Spleen (tissue), 13 donors: ENCODE measurements at places on chromosomes 1 and 21.

DNA sequence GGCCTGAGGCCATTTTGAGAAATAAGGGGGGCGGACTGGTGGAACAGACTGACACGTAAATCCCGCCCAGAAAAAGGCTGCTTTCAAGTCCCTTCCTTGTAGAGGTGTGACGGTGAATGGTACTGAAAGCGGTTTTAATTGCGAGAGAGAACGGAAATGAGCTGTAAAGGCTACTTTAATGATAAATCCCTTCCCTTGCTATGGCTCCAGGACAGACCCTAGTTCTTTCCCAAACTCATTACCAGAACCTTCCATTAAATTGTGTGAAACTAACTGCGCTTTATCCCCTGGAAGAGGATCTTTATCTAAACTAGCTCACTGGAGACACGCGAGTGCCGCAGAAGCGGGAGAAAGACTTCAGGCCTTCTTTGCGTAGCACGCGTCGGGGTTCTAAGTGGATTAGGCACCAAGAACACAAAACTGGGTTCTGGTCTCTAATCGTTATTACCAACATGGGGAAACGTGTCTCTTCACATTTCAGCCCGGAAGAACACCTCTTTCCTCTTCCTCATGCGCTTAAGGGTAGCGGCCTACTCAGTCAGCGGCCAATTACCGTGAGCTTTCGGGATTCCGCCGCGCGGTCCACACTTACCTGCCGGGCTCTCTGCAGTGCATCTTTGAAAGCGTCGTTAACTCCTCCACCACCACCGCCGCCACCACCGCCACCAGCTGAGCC lies 441 bp downstream of the FUBP1 start:
- H3K27me3 ChIP-seq = no peaks in the 10 kb centered on the region
- H3K36me3 ChIP-seq = peaks cover 21% of the 10 kb centered on the region
- peak overlapping the region; percentile 84 for H3K27ac ChIP-seq
- H3K4me1 ChIP-seq = peaks cover 62% of the 10 kb centered on the region

DNA sequence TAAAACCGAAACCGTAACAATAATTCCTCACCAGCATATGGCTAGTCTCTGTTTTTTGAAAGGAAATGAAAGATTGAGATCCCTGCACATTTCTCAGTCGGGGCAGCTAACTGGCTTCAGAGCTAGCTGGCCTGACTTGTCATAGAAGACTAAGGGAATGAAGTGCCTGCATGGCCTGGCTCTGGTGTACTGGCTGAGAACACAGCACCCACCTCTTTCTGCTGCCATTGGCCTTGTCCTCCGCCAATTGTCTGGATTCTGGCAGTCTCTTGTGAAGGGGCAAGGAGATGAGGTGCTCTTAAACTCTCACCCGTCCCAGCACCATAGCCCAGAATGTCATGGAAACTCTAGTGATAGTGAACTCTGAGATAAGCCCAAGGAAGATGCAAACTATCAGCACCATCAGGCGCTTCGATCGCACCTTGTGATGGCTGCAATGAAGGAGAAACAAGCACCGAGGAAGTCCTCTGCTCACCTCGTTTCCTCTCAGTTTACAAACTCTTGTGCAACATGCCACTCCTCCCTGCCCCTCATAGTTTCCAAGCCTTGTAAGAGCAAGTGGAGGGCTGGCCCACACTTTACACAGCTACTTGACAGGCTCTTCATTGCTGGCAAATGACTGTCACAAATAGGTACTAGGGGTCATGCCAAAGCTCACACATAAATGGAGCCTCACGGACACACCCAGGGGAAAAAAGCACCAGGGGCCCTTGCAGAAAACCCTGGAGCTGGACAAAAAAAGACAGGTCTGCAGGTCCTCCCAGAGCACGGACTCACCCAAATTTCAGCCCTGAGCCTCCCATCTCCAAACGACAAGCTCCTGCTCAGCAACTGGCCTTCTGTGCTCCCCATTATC lies 16.4 kb downstream of the INPP5B start:
- peaks cover 71% of the 10 kb centered on the region for H3K4me1 ChIP-seq
- H3K27ac ChIP-seq = peak overlapping the region; percentile 77
- no peaks in the 10 kb centered on the region for H3K27me3 ChIP-seq
- H3K4me3 ChIP-seq = peak overlapping the region; percentile 90
- no peak for DNase-seq
- H3K36me3 ChIP-seq = peaks cover 9% of the 10 kb centered on the region

DNA sequence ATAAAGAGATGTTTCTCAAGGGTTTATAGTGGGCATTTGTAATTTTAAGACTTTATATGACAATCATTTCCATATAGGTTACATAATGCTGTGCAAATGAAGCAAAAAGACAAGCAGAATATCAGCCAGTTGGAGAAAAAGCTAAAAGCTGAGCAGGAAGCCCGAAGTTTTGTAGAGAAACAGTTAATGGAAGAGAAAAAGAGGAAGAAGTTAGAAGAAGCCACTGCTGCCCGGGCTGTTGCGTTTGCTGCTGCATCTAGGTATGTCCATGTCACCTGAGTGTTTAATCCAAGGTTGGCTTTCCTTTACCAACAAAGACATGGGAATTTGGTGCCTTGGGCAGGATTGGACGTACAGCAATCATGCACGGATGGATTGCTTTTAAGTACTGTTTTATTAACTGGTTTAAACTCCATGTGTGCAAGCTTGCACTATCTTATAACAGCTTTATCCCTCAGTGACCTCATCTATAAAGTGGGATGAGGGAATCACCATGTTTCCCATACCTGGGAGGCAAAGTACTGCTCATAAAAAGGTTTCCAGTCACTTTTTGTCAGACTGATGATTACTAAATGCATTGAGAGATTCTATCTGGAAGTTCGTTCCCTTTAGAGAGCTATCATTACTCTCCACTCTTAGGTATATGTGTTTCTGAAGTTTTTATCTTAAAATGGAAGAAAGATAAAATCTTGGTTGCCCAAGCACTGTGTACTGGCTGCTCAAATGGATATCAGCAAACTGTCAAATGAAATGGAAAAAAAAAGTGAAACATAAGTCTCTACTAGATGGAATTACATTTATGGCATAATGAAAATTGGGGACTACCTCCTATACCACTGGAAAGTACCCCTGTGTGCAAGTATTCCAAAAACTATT lies 55.1 kb downstream of the MACO1 start:
- no peak overlapping the region for H3K4me3 ChIP-seq
- H3K4me1 ChIP-seq = peaks cover 21% of the 10 kb centered on the region
- H3K27ac ChIP-seq = peak overlapping the region; percentile 13
- H3K27me3 ChIP-seq = no peaks in the 10 kb centered on the region
- peaks cover 77% of the 10 kb centered on the region for H3K36me3 ChIP-seq

GRCh38 chr1:15124362-15125100 lies 29.0 kb upstream of the TMEM51 start:
- H3K27me3 ChIP-seq = no peaks in the 10 kb centered on the region
- no peak overlapping the region for H3K27ac ChIP-seq
- H3K4me1 ChIP-seq = no peaks in the 10 kb centered on the region
- no peak overlapping the region for H3K4me3 ChIP-seq
- DNase-seq = no peak
- no peaks in the 10 kb centered on the region for H3K36me3 ChIP-seq

- no peaks in the 10 kb centered on the region for H3K4me1 ChIP-seq
- no peaks in the 10 kb centered on the region for H3K36me3 ChIP-seq
- H3K27me3 ChIP-seq = no peaks in the 10 kb centered on the region
- no peak overlapping the region for H3K27ac ChIP-seq
- DNase-seq = no peak
- no peak overlapping the region for H3K4me3 ChIP-seq
Observed at GRCh38 chr1:64757213-64757612, 12.3 kb downstream of the RAVER2 start.

- H3K4me3 ChIP-seq = no peak within 1 kb of the TSS
- no peaks in the 10 kb centered on the region for H3K4me1 ChIP-seq
- no peaks in the 10 kb centered on the region for H3K36me3 ChIP-seq
- H3K27me3 ChIP-seq = no peaks in the 10 kb centered on the region
Observed at GRCh38 chr1:241957692-241958494, at the start of gene BECN2. BECN2 (plus strand) TSS chr1:241957767; CDS start chr1:241957767, 0 bp downstream.

DNA sequence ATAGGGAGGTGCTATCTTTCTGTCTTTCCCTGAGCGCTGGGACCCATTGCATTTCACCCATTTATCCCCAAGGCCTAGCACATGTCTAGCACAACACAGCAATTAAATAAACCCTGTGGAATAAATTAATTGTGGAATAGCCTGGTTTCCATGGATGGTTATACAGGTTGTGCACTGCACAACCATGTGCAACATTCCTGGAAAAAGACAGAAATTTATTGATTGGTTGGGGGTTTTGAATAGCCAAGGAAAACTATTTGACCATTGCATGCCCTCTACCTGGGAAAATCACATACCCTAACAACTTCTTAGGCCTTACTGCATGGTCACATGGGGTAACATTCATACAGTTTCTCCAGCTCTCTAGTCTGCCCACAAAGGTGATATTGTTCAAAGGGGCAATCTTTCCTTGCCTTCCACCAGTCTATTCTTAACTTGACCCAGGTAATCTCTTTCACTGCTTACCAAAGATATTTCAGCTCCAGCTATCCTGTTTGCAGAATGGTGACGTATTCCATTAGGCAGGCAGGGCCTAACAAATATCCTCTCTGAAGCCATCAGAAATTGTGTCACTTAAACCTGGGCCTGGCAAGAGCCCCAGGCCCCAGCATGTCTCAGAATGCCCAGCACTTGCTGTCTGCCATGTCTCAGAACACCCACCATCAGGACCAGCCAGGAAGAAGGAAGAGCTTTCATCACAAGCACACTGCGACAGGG lies 157.9 kb upstream of the RAB4A start:
- no peak overlapping the region for H3K4me3 ChIP-seq
- no peak overlapping the region for H3K27ac ChIP-seq
- no peaks in the 10 kb centered on the region for H3K4me1 ChIP-seq

- no peaks in the 10 kb centered on the region for H3K36me3 ChIP-seq
- H3K4me1 ChIP-seq = no peaks in the 10 kb centered on the region
- no peak overlapping the region for H3K4me3 ChIP-seq
- H3K27me3 ChIP-seq = peaks cover 5% of the 10 kb centered on the region
- no peak for DNase-seq
Observed at GRCh38 chr1:47987601-47988000, 9.6 kb downstream of the TRABD2B start.

GRCh38 chr1:230758709-230759368 lies 11.7 kb downstream of the CAPN9 start:
- no peaks in the 10 kb centered on the region for H3K4me1 ChIP-seq
- H3K36me3 ChIP-seq = no peaks in the 10 kb centered on the region
- no peak overlapping the region for H3K27ac ChIP-seq
- H3K27me3 ChIP-seq = peaks cover 8% of the 10 kb centered on the region
- DNase-seq = no peak

GRCh38 chr1:61636376-61636775 lies 88.6 kb downstream of the TM2D1 start:
- no peak overlapping the region for H3K27ac ChIP-seq
- H3K4me1 ChIP-seq = peaks cover 13% of the 10 kb centered on the region
- no peak for DNase-seq
